ENCODE measurements at places on chromosomes 5 and 9.

DNA sequence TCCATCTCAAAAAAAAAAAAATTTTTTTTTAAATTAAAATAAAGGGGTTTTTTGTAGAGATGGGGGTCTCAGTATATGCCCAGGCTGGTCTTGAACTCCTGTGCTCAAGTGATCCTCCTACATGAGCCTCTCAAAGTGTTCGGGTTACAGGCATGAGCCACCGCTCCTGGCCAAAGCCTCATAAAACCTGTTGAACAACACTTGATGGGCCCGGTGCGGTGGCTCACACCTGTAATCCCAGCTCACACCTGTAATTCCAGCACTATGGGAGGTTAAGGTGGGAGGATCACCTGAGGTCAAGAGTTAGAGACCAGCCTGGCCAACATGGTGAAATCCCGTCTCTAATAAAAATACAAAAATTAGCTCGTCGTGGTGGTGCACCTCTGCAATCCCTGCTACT, 7.7 kb upstream of the NPM1 start:
- no peak for DNase-seq

DNA sequence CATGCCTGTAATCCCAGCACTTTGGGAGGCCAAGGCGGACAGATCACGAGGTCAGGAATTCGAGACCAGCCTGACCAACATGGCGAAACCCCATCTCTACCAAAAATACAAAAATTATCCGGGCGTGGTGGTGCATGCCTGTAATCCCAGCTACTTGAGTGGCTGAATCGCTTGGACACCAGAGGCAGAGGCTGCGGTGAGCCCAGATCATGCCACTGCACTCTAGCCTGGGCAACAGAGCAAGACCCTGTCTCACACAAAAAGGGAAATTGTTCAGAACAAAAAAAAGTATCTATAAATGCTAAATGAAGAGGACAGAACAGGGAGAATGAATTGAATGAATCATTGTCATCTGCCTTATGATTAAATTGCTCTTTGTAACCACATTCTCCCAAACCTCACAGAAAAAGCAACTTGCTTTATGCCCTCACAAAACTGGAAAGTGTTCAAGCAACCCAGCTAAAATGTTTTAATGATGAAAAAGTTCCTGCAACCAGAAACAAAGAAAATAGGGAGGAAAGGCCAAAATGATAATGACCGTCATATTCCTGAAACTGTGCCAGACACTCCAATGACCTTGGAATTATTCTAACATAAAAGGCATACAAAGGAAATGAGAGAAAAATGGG, 83.7 kb downstream of the SERINC5 start:
- no peak for DNase-seq

DNA sequence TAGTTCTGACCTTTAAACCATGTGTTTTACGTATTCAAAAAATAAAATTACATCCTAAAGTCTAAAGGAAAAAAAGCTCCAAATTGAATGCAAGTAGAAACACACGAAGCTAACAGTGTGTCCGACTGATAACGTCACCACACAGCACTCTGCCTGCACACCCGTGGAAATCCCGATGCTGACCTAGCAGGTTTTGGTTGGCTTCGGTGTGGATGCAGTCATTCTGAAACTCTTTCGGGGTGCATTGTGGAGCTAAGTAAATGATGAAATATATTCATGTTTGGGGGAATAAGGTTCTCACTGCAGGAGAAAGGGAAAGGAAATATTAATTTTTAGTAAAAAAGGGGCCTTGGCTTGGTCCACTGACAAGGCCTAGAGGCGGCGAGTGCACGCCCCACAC, 2.0 kb downstream of the RASGEF1C start:
- DNase-seq = no peak

GRCh38 chr9:71830929-71831328, 62.6 kb upstream of the CEMIP2 start:
- peak; percentile 50 for DNase-seq

GRCh38 chr5:80255811-80256712, at the start of gene SERINC5:
SERINC5 (minus strand) TSS chr5:80256048; CDS start chr5:80255922, 126 bp downstream.
- DNase-seq = peak; percentile 92

DNA sequence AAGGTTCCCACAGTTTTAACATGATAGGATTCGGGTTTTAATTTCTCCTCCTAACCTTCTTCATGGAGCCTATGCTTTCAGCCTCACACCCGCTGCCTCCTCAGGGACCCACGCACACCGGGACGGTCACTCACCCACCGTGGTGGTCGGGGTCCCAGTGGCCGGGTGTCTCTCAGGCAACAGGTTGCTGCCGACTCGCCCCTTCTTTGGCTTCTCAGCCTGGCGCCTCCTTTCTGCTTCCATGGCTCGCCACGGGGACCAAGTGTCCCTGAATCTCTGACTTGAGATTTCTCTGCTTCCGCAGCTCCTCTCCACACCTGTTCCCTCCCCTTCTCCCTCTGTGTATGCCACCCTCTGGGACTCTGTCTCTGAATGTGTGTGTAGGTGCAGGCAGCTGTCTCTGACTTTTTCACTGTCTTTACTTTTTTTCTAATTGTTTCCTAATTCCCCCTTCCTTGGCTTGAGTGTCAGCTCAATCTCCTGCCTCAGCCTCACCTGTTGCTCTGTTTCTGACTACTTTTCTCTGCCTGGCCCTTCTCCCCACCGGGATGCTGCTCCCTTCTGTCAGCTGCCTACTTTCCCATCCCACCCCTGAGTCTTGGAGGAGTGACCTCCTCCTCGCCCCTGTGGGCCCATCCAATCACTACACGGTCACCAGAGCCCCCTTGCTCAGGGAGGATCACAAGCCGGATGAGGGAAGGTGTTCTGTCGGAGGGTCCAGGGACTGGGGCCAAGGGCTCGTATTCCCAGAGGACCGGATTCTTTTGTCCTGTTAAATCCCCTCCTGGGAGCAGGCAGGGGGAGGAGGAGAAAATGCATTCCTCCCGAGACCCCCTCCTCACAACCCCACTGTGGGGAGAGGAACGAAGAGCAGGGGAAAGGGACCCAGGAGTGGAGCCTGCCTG, at the start of gene PROP1:
Gene PROP1, minus strand, starts transcription at position 552 of the 905 bp plus-strand sequence. Its CDS starts 309 bp downstream, at position 243.
- DNase-seq = peak; percentile 5

- DNase-seq = no peak
Measured at GRCh38 chr9:297104-297972, 82.7 kb downstream of the DOCK8 start.

GRCh38 chr5:147628058-147628895, 118.4 kb upstream of the DPYSL3 start:
- DNase-seq = peak; percentile 87

GRCh38 chr5:8943301-8943700, 602.6 kb downstream of the SEMA5A start:
- DNase-seq = no peak

GRCh38 chr9:135559606-135560005, 1.9 kb upstream of the PAEP start:
- no peak for DNase-seq

GRCh38 chr9:14323985-14324650, 10.2 kb upstream of the NFIB start:
- peak; percentile 59 for DNase-seq

DNA sequence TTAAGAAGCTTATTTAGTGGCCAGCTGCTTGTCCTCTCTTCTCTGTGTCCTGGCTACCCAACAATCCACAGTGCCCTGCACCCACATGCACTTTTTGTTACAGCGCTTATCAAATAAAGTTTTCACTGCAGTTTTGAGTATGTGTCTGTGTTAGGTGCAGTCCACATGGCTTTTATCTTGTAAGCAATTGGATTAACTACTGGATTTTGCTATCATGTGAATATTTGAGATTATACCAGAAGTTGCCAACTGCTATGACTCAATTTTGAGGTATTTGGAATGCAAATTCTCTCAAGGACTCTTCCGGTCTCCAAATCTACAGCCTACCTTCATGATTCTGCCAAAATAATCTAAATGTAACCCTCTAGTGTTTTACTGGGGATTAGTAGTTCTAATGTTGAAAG, 690.2 kb downstream of the NR2F1-AS1 start:
- DNase-seq = no peak

- peak; percentile 60 for DNase-seq
Measured at GRCh38 chr5:132268769-132269551, 11.5 kb downstream of the PDLIM4 start.

- no peak for DNase-seq
Measured at GRCh38 chr9:83473488-83473971, 64.7 kb downstream of the FRMD3 start.

DNA sequence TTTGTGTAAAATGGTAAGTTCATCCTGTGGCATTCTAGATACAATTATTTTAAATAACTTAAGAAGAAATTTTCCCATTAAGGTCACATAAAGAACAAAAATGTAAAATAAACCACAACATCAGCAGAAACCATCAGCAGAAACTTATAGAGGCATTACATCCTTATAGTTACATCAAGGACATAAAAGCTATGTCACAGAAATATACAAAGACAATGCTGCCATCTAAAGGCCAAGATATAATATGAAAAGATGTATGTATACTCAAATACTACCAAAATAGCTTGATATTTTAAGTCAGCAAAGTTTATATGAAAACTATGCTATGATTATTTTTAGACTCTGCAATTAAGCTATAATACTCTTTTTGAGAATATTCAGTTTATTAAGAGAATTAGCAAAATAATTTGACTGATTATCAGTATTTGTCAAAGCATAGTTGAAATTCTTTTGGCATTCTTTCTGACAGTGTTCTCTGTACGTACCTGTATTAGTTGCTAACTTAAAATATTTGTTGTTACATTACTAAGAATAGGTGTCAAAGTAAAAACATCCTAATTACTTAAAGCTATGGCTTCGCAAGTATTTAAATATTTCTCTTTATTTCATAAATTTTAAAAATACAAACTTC, 36.2 kb downstream of the FBXL17 start:
- DNase-seq = peak; percentile 82

- DNase-seq = peak; percentile 78
Measured at GRCh38 chr5:139178935-139179334, 19.2 kb downstream of the SIL1 start.

DNA sequence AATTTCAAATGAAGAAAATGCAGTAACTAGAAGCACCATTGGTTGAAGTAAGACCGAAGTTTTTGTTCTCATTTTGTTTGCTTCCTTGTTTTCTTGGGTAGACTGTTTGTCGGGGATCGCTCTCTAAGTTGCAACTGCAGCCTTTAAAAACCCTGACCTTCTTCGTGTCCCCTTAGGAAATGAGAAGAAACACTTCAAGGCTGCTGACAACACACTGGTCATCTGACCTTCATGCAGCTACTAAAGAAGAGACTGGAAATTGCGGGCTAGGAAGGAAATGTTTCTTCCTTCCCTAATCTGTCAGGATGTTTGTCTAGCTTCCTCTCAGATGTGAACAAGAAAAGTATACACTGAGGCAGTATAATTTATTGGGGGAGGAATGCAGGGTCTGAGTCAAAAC, 50.7 kb upstream of the CHSY3 start:
- DNase-seq = no peak

DNA sequence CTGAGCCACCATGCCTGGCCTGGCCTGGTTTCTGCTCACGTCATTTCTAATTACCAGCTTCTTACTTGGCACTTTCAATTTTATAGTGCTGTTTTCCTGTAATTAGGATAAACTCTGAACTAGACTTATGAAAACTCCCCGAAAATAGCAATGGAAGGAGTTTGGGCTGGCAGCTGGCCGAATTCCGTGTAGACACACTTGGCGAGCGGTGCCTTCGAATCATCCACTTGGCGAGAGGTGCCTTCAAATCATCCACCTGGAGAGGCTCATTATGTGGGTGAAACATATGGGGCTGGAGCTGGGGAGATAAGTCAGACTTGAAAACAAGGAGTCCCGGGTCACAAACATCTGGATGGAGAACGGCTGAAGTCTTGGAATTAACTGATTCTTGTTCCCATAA, 203.7 kb downstream of the ROR2 start:
- no peak for DNase-seq

DNA sequence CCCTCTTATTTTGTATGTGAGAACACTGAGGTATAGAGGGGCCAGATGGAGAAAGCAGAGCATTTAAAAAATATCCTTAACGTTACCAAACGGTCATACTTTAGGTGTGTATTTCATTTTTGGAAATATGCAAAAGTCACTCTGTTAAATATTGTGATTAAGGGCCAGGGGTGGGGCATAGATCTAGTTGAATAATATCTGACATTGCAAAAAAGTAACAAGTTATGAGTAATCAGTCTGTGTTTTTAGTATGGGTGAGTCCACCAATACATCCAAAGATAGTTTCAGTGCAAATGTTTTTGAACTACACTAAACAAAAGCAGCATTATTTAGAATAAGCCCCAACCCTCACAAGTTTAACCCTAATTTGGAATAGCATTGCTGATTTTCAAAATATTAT, 45.3 kb upstream of the CCDC112 start:
- no peak for DNase-seq

GRCh38 chr9:10208691-10209069, 404.1 kb downstream of the PTPRD start:
- DNase-seq = peak; percentile 48

- DNase-seq = no peak
Measured at GRCh38 chr5:98907951-98908350, 20.9 kb downstream of the CHD1 start.

- peak; percentile 47 for DNase-seq
Measured at GRCh38 chr9:112572416-112572815, 85.8 kb downstream of the KIAA1958 start.

GRCh38 chr5:67092535-67092934, 104.1 kb downstream of the CD180 start:
- DNase-seq = peak; percentile 57

Measured in NCI-H69 (cell line).